ENCODE measurements at places on chromosomes 5 and 9. TPM values are rescaled to one million over a fixed set of nuclear protein-coding genes. Genes with fewer than 3 reads are reported as not detected.
A peak's percentile ranks its signal among the peaks of the same experiment; 100 is the strongest.

- no peaks in the 10 kb centered on the region for H3K4me1 ChIP-seq
- H3K27me3 ChIP-seq, result no peaks in the 10 kb centered on the region
- no peak overlapping the region for H3K4me3 ChIP-seq
- H3K27ac ChIP-seq, result no peak overlapping the region
- H3K36me3 ChIP-seq, result no peaks in the 10 kb centered on the region
Measured at GRCh38 chr5:2166306-2166978, 283.7 kb upstream of the IRX4 start.

DNA sequence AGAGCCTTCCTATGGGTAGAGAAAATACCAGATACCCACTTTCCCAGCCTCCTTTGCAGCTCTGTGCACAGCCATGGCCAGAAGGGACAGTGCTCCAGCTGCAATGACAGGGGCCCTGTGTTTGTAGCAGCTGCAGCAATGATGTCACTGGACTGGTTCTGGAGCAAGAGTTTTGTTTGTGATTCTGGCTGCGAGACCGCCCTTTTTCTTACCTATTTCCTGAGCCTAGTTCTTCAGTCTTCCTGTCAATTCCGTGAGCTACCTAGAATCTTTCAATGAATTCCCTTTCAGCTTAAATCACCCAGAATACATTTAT, 10.0 kb upstream of the BOD1 start:
- no peak overlapping the region for H3K27ac ChIP-seq
- H3K4me3 ChIP-seq, result no peak overlapping the region
- no peaks in the 10 kb centered on the region for H3K27me3 ChIP-seq
- DNase-seq, result no peak
- H3K36me3 ChIP-seq, result no peaks in the 10 kb centered on the region

DNA sequence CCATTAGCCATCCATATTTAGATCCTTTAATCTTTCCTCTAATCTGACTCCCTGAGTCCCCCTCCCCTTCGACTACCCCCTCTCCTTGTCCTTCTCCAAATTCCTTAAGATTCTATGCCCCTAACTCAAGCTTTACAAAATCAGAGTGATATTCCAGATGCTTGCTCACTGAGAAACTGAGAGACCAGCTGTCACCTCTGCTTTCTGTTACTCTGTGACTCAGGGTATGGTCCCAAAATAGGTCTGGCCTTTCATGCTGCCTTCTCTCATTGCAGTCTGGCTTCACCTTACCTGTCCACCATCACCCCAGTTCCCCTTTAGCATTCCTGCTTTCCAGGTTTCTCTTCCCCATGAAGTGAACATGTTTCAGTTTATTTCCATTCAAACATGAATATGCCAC, 383.3 kb upstream of the SLC30A5 start:
- peak overlapping the region; percentile 91 for H3K27ac ChIP-seq
- H3K4me3 ChIP-seq, result no peak overlapping the region
- no peaks in the 10 kb centered on the region for H3K36me3 ChIP-seq
- no peaks in the 10 kb centered on the region for H3K27me3 ChIP-seq

Gene GPR150
- 0.35 TPM for polyA plus RNA-seq

DNA sequence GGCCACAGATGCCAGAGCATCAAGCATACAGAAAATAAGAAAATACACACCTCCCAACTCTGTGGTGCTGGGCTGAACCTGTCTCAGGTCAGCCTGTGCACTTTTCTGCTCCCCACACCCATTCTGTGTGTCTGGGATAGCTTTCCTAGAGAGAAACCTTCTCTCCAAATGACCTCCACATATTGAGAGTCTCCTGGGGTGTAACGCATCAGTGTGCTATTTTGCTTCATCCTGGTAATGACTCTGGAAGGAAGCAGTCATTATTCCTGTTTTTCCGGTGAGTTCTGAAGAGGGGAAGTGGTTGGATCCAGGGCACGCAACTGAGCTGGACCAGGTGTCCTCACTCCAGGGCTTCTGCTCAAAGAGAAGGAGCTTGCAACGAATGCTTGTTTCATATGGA, 73.2 kb upstream of the SH3PXD2B start:
- H3K36me3 ChIP-seq, result no peaks in the 10 kb centered on the region
- H3K4me3 ChIP-seq, result no peak overlapping the region
- H3K27ac ChIP-seq, result no peak overlapping the region
- DNase-seq, result no peak
